Hair follicle dermal papilla cell (primary cell): ENCODE measurements at places on chromosomes 1 and 21. TPM values are rescaled to one million over a fixed set of nuclear protein-coding genes. Genes with fewer than 3 reads are reported as not detected.

The TRAF3IP3 gene
- under 0.01 TPM in 1 of 2 replicates, not detected in the other for total RNA-seq

The CENPS gene
- 10.9 and 11.2 TPM in 2 replicates for total RNA-seq

The COL24A1 gene
- 10.4 and 12.0 TPM in 2 replicates for total RNA-seq

The TPTE gene
- not detected in 2 replicates for total RNA-seq

The TNNI3K gene
- 1.3 TPM in 1 of 2 replicates, not detected in the other for total RNA-seq

The IFNLR1 gene
- 0.32 and 0.36 TPM in 2 replicates for total RNA-seq

The FAM167B gene
- total RNA-seq: 2.4 and 2.7 TPM in 2 replicates

The KLHL20 gene
- total RNA-seq: 29.3 and 36.8 TPM in 2 replicates

The FAM72A gene
- total RNA-seq: 2.3 TPM in 2 replicates
